ENCODE measurements at places on chromosomes 2 and 18.

DNA sequence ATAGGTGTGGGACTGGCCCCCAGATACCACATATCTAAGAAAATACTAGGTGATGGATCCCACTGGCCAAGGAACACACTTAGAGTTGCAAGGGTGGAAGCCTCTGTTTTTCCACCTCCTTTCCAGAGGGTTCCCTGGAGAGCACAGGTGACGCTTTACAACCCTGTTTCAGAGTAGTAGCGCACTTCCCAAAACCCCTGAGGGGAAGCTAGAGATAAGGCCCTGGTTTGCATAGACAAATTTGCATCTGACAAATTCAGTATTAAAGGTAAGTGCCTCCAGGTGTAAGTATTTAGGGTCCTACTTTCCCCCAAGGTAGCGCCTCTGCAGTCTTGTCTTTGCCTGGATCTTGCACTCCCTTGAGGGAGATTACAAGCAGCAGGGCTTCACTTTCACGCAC lies 474 bp upstream of the CERKL start:
- no peak for DNase-seq

GRCh38 chr2:215918901-215919599 lies 94.3 kb downstream of the MREG start:
- DNase-seq: no peak

- no peak for DNase-seq
Observed at GRCh38 chr2:216539791-216540241, 41.2 kb downstream of the RPL37A start.

DNA sequence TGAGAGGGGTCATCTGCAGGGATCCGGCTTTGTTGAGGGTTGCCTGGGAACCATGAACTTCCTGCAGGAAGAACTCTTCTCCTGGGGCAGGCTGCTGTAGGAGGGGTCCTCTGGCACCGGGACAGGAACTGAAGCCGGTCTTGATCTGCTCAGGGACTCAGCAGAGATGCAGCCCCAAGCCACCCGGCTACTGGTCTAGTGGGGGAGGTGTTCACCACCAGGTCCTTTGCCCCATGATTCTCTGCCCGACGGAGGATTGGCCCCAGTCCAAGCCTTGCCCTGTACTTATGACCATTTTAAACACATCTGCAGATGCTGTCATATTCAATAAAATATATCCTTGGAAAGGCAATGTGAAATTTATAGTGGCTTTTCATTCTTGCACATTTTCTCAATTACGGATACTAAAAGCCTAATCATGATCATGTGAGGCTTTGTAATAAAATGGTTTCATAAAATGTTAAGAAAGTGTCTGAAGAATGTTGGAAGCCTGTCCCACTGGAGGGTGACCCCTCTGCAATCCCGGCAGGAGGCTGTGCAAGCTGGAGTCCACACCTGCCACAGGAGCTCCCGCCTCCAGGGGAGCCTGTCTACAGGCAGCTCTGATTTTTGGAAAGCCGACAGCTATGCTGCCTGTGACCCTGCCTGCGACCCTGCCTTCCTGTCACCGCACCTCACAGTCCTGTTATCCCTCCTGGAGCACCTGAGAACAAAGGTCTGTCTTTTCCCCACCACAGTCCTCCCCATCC lies 98.8 kb upstream of the TAF1B start:
- DNase-seq: no peak

DNA sequence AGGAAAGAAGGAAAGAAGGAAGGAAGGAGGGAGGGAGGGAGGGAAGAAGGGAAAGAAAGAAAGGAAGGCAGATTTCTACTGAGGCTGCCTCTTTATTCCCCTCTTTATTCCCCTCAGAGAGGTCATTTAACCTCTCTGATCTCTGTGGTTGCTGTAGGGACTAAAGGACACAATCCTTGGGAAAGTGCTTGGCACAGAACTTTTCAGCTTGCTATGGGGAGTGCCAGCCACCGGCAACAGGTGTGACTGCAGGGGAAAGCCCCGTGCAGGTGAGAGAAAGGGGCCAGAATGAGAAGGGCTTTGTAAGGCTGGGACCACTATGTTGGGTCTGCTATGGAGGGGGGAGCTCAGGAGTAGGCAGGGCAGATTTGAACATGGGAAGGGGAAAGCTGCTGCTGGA lies 27.7 kb upstream of the STEAP3 start:
- no peak for DNase-seq

- DNase-seq: no peak
Observed at GRCh38 chr18:57581301-57581934, 5.1 kb downstream of the FECH start.

GRCh38 chr2:214578442-214578841 lies 167.6 kb downstream of the VWC2L start:
- no peak for DNase-seq

- no peak for DNase-seq
Observed at GRCh38 chr18:76915456-76915855, 93.1 kb downstream of the ZNF236 start.

- DNase-seq: no peak
Observed at GRCh38 chr18:76687304-76687962, 134.9 kb upstream of the ZNF236 start.

DNA sequence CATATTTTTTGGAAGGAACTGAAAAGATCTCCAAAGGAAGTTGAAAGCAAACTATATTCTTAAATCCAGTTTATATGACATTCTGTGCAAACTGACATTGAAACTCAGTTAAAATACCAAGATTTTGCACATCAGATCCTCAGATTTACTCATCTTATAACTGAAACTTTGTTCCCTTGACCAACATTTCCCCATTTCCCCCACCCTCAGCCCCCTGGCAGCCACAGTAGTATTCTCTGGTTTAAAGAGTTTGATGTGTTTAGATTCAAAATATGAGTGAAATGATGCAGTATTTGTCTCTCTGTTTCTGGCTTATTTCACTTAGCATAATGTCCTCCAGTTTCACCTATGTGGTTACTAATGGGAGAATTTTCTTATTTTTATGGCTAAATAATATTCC lies 99.2 kb upstream of the ITGA4 start:
- DNase-seq: no peak
